Mucosa of descending colon (tissue), 3 donors: ENCODE measurements at places on chromosomes 5 and 9. TPM values are rescaled to one million over a fixed set of nuclear protein-coding genes. Genes with fewer than 3 reads are reported as not detected.

GRCh38 chr5:373710-374602 lies 52.4 kb downstream of the AHRR start:
- DNase-seq: peak; percentile 41

- DNase-seq: no peak
Observed at GRCh38 chr5:119131530-119132304, 60.8 kb downstream of the DMXL1 start.

- DNase-seq: no peak
Observed at GRCh38 chr5:131377785-131378325, 114.0 kb downstream of the CDC42SE2 start.

- no peak for DNase-seq
Observed at GRCh38 chr5:157710431-157710830, 20.8 kb upstream of the THG1L start.

DNA sequence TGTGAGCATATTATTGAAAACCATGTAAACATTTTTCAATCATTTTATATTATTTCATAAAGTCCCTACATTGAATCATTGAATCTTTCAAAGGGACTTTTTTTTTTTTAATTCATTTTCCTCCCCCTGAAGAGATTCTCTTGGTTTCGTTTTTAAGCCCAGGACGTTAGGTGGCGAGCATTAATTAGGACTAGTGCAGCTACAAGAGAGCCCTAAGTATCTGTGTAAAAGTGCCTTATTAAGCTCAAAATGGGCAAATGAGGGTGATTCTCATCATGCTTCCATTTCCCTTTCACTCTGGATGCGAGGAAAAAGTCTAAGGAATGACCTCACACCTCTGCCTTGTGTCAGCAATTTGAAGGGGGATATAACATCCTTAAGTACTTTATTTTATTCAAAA lies 517.9 kb upstream of the ITGA1 start:
- DNase-seq: no peak

TRIM36 gene
- total RNA-seq: 45.7 TPM
